Small intestine (tissue), 16 donors: ENCODE measurements at places on chromosomes 11 and 22.

DNA sequence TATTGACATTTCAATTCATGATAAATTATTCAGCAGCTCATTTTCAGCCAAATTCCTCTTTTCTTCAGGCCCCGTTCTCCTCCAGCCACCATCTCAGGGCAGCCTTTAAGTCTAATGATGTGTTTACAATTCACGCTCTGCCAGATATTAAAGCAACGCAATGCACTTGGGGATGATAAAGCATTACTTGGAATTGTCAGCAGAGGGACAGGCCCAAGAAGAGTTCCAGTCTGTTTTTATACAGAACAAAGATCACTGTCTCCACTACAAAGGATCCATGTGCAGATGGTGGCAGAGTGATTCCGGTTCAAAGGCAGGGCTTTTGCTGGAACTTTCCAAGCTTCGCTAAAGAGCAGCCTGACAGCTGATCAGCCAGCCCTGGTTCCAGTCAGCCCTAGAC lies 13.6 kb upstream of the GALNT18 start:
- DNase-seq = no peak

DNA sequence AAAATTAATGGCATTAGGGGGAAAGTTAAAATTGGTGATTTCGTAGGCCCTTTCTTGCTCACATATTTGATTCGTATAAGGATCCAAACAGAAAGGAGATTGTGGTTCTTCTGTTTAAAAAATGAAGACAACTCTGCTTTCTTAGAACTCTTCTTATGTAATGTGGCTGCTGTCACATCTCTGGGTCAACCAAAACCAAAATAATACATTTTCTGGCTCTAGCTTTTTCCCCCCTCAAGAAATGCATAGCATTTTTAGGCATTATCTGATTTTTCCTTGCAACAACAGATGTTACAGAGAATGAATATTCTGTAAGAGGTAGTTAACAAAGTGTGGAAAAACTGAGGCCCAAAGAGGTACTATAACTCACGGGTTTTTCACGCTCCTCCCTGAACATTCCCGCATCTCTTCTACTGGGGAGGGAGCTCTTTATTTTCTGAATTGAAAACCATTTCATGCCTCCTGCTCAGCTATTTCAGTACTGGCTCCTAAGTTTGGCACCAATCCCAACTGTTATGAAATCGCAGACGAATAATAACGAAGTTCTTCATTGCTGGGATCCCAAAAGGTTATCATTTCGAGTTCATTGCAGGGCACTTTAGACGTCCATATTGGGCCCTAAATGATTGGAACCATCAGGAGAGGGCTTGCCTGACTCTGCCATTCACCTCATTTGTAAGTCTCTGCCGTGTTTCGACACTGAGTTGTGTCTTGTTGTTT lies 17.1 kb downstream of the GRAP2 start:
- DNase-seq = no peak

DNA sequence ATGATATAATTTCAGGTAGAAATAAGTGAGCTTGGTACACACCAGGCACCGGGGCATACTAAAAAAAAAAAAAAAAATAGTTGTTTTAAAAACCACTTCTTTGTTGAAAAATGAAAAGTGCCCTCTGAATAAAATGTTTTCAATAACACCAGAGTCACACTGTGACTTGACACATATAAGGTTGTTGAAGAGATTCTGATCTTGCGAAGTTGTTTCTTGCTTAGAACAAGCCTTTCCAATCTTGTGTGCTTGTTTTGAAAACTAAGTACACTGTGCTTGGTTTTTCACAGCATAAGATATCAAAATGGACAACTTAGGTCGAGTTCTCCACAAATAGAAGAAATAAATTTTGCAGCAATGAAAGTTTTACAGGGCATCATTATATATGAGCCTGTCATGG lies 17.0 kb downstream of the PDGFD start:
- DNase-seq = no peak

- no peak for DNase-seq
These were observed 22.2 kb downstream of the AQP11 start for GRCh38 chr11:77611921-77612320.

GRCh38 chr22:31044262-31044861 lies 36.8 kb upstream of the SMTN start:
- no peak for DNase-seq

GRCh38 chr11:108617055-108617454 lies 23.5 kb upstream of the EXPH5 start:
- DNase-seq = no peak

DNA sequence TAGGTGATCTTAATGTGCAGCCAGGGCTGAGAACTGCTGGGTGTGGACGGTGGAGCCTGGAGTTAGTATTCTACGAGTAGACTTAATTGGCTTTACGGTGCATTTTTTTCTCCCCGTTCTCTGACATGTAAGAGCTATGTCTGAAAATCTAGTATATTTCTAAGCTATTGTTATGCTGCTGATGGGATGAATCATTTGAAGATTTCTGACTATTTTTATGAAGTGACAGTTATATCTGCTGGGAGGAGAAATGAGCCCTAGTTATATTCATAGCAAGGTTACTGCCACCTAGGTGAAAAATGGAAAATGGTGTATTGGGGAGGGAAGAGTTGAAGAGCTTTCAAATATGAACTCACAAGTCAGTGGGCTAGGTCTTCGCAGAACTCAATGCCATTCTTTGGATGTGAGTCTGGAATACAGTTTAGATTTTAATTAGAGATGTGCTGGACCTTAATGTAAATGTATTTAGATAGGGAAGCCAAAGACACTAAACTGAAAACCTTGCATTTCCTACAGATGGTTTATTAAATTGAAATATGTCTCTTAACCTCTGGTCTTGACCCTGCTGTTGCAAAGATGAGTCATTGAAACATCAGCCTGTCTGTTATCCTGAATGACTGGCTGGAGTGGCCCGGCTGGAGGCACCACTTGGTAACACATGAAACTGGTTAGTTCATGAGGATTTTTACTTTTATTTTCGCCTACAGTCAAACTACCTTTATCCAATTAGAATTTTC lies 293.7 kb downstream of the DDX10 start:
- no peak for DNase-seq

DNA sequence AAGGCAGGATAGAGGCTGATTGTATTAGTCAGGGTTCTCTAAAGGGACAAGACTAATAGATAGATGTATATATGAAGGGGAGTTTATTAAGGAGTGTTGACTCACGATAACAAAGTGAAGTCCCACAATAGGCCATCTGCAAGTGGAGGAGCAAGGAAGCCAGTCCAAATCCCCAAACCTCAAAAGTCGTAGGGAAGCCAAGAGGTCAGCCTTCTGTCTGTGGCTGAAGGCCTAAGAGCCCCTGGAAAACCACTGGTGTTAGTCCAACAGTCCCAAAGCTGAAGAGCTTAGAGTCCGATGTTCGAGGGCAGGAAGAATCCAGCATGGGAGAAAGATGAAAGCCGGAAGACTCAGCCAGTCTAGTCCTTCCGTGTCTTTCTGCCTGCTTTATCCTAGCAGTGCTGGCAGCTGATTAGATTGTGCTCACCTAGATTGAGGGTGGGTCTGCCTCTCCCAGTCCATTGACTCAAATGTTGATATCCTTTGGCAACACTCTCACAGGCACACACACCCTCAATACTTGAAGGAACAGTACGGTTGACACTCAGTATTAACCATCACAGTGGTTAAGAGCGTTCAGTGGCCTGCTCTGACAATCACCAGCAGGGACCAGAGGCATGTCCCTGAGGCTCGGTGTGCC lies 135.6 kb downstream of the CSNK2A3 start:
- no peak for DNase-seq

GRCh38 chr11:13335319-13335718 lies 57.7 kb downstream of the BMAL1 start:
- DNase-seq = peak; percentile 73

GRCh38 chr11:121965330-121965729 lies 150.7 kb downstream of the BLID start:
- DNase-seq = no peak

DNA sequence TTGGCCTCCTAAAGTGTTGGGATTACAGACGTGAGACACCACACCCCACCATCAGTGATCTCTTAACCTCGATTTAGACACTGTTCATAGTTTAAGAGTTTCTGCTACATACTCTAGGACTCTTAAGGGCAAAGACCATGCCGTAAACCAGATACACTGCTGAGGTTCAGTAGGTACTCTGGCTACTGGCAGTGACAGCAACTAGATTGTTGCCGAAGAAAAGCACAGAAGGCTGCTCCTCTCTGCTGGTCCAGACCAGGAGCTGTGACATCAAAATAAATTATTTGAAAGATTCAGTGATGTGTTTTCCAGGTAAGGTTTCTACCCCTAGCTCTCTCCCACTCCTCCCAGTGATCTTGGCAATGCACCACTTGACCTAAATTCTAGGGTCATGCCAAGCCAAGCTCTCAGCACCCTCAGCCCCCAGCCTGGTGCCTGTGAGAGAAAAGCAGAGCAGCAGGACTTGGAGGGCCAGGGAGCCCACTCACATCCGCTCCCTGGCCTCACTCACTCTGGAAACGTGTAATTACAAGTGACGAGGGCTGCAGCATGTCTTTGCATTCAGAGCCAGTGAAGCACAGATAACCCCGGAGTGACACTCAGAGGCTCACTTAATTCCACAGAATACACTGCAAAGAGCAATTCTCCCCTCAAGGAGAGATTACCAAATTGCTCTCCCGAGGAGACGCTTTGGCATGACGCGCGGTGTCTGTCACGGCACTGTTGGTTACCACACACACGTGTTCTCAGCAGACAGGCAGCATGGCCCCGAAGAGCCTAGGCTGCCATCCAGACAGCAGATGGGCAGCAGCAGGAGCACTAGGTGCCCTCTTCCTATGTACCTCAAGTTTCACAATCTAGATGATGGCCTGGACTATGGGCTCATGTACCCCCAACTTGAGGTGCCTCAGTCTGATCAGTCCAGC lies 96.9 kb upstream of the PITPNB start:
- no peak for DNase-seq

GRCh38 chr11:11436715-11437313 lies 83.8 kb upstream of the CSNK2A3 start:
- DNase-seq = no peak

- peak; percentile 21 for DNase-seq
These were observed 23.3 kb upstream of the CHRM4 start for GRCh38 chr11:46414879-46415278.

DNA sequence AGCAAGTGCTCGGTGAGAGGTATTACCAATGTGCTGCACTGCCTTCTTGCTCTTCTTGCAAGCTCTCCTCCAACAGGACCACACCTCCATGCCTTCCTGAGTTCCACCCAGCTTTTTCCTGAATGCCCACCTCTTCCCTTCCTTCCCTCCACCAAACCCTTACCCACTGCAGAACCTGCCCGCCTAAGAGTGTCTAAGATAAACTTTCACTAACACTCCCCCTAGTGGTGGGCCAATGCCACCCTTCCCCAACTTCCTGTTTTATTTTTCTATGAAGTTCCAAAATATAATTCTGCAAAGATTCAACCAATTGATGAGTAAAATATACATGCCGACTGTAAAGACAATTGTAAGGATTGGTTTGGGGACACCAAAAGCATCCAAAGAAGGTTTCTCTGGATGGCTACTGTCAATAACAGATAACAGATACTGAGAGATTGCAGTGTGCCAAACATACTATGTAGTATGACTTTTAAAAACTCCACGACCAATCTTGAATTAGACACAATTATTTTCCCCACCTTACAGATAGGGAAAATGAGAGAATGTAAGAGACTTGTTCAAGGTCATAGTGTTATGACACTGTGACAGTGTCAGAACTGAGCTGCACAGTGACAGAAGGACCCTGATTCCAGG lies 38.6 kb upstream of the BMAL1 start:
- DNase-seq = peak; percentile 53

DNA sequence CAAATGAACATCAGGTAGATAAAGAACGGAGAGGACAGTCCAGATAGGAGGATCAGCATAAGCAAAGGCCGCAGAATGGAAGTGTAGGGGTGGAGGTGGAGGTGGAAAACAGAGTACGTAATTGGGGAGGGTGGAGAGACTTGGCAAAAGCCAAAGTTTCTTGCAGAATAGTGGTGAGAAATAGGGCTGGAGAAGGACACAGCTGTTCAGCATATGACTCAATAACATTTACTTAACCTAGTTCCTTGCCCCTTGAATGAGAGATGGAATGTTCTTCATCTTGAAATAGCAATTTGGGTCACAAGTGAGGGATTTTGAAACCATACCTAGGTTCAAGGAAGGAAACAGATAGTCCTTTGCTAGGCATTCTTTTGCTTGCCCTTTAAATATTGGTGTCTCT lies 235.9 kb upstream of the ARHGAP20 start:
- no peak for DNase-seq

DNA sequence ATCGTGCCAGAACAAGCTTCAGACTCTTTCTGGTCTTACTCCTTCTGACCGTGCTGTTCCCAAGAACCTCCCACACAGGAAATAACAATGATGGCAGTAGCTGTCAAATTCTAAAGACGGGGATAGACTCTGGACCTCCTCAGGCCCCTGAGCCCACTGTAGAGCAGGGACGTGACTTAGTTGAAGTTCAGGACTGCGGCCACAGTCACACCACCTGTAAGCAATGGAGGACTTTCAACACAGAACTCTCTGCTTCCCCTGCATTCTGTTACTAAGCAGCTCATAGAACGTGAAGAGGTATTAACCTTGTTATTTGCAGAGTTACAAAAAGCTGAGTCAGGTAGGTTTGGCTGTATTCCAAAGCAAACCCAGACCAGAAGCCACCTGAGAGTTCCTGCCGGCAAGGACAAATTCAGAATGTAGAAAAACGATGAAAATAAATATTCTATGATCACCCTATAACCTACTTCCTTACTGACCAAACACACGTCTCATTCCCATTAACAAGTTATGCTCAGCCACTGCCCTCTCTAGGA lies 12.7 kb downstream of the TMEM45B start:
- DNase-seq = peak; percentile 68

DNA sequence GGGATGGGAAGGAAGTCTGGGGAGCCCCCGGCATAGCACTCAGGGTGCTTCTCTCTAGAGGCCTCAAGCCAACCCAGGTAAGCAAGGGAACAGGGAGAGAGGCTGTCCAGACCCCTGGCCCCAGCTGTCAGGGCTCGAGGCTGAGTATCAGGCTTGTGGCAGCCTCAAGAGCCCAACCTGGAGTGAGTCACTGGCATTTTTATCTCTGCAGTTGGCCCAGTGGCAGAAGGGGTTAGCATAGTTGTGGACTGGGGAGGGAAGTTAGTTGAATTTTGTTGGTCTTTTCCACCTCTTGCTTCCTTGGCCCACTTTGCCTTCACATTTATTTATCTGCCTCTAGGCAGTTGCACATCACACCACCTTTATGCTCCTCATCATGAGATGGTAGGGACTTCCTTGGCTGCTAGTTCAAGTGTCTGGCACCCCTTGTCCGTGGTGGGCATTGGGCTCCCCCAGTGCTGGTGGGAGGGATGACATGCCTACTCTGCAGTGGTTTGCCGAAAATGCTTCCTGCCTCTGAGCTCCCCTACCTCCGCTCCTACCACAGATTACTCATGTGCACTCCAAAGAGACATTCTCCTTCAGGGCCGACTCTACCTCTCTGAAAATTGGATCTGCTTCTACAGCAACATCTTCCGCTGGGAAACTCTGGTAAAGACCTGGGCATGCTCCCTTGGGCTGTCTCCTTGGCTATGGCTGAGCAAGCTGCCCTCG lies 60.1 kb downstream of the SCN3B start:
- DNase-seq = no peak

GRCh38 chr11:114243461-114244372 lies 52.5 kb upstream of the NNMT start:
- no peak for DNase-seq

- no peak for DNase-seq
These were observed 229.5 kb downstream of the AASDHPPT start for GRCh38 chr11:106306942-106307341.

- no peak for DNase-seq
These were observed 20.8 kb upstream of the GAL start for GRCh38 chr11:68663482-68664010.
